ENCODE measurements at places on chromosomes 12 and 14.

DNA sequence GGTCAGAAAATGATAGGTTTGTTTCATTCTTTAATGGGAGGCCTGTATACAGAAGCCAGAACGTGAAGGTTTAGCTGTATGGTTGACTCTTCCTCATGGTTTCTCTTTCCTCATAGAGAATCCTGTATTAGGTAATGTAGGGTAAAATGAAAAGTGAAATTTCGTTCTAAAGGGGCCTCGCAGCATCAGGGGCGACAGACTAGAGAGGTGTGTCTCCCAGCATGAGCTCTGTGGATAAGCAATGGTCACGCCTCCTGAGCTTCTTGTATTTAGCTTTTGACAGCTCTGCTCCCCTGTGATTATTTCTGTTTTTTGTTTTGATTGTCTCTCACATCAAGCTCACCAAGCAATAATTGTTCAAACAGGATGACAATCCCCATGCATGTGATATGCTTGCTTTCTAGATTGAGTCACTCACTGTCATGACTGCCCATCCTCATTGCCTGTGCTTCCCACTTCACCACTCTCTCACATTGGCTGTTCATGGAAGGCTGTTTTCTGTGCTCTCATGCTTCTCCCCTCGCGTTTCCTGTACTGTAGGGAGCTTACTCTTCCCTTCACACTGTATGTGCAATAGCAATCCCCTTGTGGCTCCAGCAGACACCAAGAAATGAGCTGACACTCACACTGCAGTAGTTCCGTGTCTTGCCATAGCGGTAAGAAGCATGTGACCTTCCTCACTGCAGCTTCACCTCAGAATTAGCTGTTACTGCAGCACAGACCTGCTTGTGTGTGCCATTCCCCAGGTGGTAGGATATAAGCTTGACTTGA lies 44.0 kb downstream of the RAD52 start:
- no peak for DNase-seq

DNA sequence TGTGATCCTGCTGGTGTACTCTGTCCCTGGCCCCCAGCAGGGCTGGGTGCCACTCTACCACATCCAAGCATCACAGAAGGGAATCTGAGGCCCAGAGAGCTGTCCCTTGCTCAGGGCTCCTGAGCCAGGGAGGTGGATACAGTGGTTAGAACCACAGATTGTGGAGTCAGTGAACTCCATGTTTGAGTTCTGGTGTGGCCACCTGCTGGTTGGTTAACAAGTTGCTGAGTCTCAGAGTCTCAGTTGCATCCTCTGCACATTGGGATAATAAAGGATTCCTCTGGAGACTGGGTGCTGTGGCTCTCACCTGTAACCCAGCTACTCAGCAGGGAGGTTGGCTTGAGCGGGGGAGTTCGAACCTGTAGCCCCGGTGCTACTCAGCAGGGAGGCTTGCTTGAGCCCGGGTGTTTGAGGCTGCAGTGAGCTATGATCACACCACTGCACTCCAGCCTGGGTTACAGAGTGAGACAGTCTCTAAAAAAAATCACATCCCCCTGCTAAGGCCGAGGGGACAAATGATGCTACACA lies 39.4 kb downstream of the MVK start:
- DNase-seq = no peak

- peak; percentile 66 for DNase-seq
Observed at GRCh38 chr12:121209624-121210572, at the start of gene P2RX4. TSS of gene P2RX4 (plus strand) at chr12:121210129. CDS start at chr12:121210165, 36 bp downstream.

- no peak for DNase-seq
Observed at GRCh38 chr14:59282378-59282765, 93.9 kb downstream of the DAAM1 start.

- DNase-seq = no peak
Observed at GRCh38 chr14:60681271-60681670, 32.0 kb upstream of the SIX1 start.

- no peak for DNase-seq
Observed at GRCh38 chr14:75645056-75645455, 15.6 kb downstream of the ERG28 start.

- no peak for DNase-seq
Observed at GRCh38 chr14:26761532-26761931, 163.7 kb upstream of the NOVA1 start.

DNA sequence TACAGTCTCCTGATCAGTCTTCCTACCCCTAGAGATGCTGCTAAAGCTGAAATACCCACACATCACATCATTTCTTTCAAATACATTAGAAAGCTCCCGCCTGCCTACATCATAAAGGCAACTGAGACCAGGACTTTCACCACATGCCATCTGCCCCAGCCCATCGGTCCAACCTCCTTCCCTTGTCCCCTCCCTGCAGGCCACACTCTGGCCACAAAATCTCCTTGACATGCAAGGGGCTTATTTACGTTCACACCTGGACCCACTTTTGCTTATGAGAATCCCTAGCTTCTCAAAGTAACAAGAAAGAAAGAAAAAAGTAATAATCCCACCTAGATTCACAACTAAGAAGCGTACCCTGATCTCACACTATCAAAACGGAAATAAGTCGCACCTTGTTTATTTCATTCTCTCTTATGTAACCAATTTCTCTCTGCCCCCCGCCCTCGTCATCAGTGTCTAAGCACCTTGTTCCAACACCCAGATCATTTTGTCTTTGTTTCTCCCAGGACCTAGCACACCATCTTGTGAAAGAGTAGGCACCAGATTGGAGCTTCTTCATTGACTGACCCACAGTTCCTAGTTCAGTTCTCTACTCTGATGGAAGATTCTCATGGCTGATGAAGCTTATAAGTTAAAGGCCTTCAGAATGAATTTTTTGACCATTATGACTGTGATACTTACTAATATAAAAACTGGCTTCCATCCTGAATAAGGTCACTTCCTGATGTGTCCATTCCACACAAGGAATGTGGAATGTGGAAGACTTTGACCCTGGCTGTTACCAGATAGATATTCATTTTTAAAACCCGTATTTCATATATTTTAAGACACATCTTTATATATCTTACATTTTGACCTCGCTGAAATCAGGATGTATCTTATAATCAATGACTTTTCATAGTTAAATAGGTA lies 7.7 kb downstream of the WSB2 start:
- DNase-seq = no peak

DNA sequence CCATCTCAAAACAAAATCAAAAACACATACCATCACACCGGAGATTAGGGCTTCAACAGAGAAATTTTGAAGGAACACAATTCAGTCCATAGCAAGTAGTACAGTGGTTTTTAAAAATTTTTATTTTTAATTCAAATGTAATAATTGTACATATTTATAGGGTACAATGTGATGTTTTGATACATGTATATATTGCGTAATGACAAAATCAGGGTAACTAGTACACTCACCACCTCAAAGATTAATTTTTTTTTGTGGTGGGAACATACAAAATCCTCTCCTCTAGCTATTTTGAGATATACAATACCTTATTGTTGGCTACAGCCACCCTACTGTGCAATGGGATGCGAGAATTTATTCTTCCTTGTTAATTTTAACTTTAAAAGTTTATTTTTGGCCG lies 26.0 kb upstream of the ETFBKMT start:
- no peak for DNase-seq

DNA sequence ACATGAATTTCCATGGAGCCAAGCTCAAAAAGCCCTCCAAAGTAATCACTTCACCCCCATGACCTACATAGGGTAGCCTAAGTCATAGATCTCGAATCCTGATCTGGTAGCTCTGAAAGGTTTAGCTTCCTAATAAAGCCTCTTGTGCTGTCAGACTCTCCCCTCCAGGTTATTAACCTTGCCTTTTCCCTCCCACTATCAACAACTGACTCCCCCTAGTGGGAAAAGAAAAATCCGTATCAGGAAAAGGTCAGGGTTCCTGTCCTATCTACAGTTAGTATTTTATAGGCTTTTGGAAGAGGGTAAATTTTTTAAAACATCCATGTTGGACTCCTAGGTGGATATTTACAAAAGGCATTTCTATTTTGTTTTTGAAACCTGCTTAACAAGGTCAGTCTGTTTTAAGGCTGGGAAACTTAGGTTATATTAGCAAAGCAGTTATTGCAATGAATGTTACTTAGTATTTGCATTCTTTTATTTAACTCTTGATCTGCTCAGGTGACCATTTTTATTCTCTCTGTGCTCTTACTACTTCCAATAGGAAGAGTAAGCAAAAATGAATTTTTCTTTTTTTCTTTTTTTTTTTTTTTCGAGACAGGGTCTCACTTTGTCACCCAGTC lies 8.0 kb downstream of the YY1 start:
- DNase-seq = no peak

DNA sequence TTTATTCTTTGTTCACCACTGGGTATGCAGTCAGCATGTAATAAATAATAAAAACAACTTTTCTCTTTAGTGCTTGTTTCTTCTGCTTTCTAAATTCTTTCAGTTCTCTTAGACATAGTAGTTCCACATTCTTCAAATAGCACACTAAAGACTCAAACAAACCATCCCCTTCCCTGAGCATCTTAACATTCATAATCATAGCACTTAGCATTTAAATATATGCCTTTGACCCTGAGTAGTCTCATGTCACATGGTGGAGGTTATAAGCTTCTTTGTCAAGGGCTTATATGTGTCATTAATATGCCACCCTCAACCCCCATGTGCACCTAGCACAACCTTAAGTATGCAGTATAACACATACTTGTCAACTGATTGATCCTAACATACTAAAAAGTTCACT lies 212.7 kb downstream of the PHLDA1 start:
- no peak for DNase-seq

DNA sequence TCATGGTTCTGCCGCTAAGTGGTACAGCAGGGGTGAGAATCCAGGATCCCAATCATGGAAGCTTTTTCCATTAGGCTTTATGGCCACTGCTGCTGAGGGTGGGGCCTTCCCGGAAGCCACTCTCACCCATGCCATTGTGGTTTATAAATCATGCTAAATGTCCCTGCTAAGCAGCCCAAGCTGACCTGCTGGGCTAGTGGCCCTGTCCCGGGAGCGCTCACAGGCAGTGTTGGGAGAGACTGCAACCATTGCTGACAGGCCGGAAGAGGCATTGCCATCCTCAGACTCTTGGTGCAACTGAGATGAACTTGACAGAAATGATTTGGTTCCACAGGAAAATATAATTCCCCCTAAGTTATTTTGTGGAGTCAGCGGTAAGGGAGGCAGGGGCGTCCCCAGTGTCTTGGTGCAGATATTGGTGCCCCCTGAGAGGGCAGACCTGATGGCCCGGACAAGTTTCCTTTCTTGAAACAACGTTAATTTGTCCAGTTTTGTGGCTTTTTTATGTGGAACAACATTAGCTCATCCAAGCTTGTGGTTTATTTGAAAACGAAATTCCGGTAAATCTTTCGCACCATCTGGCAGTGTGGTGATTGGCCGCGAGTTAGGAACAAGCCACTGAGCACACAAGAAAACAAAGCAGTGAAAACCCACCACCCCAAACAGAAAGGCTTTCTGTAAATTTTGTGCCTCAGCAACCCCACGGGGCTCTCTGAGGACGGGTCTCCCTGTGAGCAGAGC lies 82.3 kb downstream of the SSPN start:
- no peak for DNase-seq

DNA sequence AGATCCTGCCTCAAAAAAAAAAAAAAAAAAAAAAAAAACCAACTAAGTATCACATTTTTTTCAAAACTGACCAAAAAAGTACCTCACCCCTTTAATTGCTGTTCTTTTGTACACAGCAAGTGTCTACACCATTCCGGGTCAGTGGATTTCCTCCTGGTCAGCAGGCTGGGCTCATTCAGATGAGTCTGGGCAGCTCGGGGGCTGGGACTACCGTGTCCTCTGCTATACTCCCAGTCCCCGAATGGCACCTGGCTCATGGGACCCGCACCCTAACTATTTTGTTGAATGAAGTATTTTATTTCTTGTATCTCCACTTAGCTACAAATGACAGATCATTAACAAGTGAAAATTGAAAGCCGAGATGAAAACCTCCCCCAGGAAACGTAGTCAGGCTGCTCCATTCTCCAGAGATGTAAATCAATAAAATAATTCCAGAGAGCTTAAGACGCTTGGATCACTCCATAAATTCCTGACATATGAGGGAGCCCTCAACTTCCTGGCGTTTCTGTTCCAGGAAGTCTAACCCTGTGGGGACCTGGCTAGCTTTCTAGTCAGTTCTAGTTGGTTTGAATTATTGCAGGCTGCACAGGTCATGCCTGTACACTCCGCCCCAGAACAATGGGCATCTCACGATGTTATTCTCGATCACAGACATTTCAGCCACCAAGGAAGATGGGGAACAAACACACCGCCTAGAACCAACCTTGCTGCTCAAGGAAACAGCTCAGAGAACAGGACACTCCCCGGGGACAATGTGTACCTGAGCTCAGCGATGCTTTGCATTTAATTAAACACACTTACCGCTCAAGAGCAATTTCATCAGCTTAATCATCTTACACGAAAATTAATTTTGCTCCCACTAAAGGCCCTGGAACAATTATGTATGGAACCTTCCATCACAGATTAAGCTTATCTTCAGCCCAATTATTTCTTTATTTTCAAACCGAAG lies 76.3 kb downstream of the RIMBP2 start:
- DNase-seq = no peak

GRCh38 chr14:100777818-100778525 lies 47.9 kb upstream of the MEG3 start:
- no peak for DNase-seq

- DNase-seq = peak; percentile 53
Observed at GRCh38 chr14:104708606-104709268, 15.3 kb upstream of the ADSS1 start.

GRCh38 chr12:47783024-47783755 lies 10.2 kb downstream of the SLC48A1 start:
- no peak for DNase-seq

DNA sequence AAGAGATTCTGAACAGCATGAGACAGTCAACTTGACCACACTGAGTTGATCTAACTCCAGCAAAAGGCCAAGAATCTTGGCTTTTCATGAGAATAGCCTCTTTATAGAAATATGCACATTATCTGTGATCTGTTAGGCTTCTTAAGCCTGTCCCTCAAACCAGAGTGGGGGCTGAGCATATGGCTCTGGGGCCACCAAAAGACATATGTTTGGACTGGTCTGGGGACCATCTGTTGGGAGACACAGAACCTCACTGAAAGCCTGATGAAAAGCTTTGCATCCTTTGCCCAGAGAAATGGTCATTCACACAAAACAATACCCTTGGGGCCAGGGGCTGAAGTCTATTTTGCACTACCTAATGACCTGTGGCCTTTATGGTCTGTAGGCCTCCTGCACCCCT lies 165.3 kb upstream of the PRMT8 start:
- no peak for DNase-seq

DNA sequence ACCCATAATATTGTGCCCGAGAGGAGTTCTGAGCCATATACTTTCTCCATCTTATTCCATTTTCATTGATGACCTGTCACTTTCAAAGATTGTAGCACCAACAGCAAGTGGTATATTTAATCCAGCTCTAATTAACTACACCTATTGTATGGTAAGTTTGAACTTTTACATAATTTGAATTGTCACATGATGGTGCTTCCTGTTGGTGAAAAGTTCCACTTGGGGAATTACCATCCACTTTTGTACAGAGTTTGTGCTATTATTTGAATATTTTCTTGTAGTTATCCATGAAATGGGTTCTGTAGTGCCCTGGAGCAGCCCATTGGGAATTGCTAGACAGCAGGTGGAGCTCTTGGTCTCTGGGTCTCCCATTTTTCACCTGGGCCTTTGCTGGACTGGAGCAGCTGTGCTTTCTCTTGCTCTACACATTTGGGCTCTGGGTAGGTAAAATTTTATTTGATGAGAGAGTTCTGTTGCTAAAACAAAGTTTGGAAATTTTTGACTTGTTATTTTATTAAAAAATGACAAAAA lies 3.0 kb downstream of the SMCO3 start:
- DNase-seq = no peak
